ENCODE measurements at places on chromosomes 11 and 22. TPM values are rescaled to one million over a fixed set of nuclear protein-coding genes. Genes with fewer than 3 reads are reported as not detected.

DNA sequence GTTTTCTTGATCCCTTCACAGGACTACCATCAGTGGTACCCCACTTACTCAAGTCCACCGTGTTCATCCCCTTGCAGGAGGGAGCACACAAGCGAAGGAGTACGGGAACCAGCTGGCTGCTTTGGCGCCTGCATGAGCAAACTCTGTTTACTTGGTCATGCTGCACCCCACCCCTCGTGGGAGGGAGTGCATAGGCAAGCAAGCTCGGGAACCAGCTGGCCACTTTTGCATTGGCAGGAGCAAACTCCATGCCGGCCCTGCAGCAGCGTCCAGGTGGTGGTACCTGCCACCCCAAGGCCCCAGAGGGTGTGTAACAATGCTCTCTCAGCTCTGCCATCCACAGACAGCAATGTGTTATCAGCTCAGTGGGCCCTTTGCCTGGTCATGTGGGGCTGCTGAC, 737.8 kb downstream of the FAM181B start:
- no peak overlapping the region for H3K27ac ChIP-seq
- no peak overlapping the region for H3K4me3 ChIP-seq
- H3K4me1 ChIP-seq, result no peaks in the 10 kb centered on the region

The C11orf98 gene
- polyA plus RNA-seq, result 90.1 TPM

The KRTAP5-11 gene
- polyA plus RNA-seq, result not detected

The TUG1 gene
- polyA plus RNA-seq, result 63.2 TPM
